ENCODE measurements at places on chromosomes 11 and 22.

DNA sequence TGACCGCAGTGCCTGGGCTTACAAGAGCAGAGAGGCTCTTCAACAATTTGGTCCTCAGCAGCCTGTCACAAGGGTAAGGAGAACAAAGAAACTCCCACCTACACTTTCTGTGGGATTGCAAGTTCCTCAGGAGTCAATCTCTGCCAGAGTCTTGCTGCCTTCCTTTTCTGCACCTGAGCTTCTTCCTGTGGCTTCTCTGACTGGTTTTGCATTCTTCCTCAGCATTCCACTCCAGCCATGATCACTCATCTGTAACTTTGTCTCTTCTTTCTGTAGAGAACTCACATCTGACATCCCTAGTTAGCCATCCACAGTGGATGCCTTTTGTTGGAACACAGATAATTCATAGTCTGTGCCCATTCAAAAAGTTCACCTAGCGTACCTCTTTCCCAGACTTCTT is 14.2 kb upstream of the OR6A2 start:
- DNase-seq, result no peak

GRCh38 chr11:76156971-76157427 is 49.3 kb downstream of the WNT11 start:
- DNase-seq, result no peak

DNA sequence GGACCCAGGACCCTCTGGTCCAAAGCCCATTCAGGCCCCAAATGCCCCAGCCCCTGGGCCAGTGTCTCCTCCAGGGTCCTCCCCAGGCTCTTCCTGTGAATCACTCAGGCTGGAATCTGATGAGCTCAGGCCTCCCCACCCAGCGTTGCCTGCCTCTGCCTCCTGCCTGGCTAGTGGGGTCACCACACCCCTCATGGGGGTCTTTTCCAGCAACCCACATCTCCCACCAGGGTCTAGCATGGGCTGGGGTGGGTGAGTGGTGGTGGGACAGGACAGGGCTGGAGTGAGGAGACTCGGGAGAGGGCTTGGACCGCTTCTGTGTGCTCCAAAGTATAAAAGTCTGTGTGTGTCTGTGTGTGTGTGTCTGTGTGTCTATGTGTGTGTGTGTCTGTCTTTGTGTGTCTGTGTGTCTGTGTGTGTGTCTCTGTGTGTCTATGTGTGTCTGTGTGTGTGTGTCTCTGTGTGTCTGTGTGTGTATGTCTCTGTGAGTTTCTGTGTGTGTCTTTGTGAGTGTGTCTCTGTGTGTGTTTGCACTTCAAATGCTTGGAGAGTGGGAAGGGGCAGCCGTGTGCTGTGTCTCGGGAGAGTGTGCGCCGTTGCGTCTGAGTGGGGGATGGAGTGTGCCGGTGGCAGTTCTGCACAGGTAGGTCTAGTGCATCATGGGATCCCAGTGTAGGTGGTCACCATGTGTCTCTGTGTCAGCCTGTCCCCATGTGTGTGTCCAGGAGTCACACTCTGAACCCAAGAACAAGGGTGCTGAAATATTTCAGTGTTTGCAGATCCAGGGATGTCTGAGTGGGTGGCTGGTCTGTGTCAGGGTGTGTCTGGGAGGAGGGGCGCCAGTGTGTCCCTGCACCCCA is 8.8 kb downstream of the RIN1 start:
- DNase-seq, result no peak

DNA sequence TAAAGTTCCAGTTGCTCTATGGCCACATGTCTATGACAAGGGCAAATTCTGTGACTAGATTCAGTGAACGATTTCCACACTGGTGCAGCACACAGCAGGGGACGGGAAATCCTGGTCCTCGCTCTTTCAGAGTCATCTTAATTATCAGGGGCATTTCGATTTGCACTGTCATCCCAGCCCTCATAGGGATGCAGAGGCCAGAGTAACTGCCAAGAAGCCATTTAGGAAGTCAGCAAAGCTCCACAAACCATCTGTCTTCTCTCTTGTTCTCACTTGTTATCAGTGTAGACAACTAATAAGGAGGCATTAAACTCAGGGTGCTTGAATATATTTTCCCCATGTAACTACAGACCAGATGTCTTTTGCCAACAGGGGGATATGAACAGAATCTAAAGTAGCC is 151.7 kb downstream of the STK33 start:
- DNase-seq, result no peak

DNA sequence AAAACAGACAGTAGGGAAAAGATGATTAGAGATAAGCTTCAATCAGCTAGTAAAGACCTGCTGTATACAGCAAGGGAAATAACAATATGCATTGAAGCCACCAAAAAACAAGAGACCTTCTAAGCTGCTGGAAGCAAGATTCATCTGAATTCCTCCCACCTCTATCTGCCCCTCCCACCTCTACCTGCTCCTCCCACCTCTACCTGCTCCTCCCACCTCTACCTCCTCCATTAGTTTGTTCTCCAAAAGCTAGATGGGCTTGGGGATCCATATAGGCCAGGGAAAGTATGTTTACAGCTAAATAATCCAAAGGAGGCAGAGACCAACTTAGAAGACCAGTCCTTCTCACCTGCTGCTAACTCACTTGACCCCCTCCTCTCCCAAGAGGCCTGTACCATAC is 33.2 kb downstream of the PAK1 start:
- DNase-seq, result no peak

- no peak for DNase-seq
Measured at GRCh38 chr22:19679522-19680101, 34.7 kb upstream of the SEPTIN5 start.

Measured in Panc1 (cell line).